ENCODE measurements at places on chromosomes 16 and 17. TPM values are rescaled to one million over a fixed set of nuclear protein-coding genes. Genes with fewer than 3 reads are reported as not detected.

DNA sequence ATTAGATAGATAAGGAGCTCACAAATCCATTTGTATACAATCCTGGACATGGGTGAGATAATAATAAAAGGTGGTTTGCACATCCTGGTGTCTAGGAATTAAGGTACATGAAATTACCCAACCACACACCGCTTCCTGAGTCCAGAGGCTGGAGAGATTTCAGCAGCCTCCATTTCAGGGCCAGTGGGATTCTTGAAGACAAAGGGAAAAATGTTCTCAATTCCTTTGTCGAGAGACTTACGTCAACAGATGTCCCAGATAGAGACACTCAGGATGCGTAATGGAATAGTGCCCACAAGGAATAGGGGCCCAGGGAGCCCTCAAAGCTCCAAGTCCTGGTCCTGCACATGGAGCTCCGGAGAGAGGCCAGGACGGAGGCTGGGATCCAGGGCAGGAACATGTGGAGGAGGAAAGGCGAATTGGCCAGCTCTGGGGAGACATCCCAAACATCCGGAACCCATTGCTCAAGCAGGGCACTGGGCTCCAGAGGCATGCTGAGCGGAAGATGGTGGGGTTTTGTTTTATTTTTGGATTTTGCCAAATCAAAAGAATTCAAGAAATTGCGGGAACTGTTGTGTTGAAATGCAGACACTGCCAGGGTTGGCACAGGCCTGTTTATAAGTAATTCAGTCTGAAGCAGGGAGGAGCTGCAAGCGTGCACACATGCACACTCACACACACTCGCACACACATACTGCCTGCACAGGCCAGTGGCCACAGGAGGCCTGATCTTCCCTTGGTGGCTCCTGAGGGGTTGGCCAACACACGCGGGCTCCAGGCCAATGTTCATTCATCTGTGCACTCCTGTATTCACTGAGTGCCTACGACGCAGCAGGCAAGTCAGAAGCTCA is 97.2 kb downstream of the NOG start:
- no peak for DNase-seq

GRCh38 chr17:19426631-19427030 is 15.6 kb downstream of the RNF112 start:
- no peak for DNase-seq

The TMEM88 gene
- 35.4 TPM for total RNA-seq

- DNase-seq, result no peak
These were observed 70.3 kb upstream of the CA10 start for GRCh38 chr17:52228823-52229222.

The TAT gene
- not detected for total RNA-seq

- DNase-seq, result peak; percentile 2
These were observed 83.5 kb downstream of the RBFOX3 start for GRCh38 chr17:79527306-79527705.

GRCh38 chr17:40264458-40265185 is 23.1 kb upstream of the CDC6 start:
- no peak for DNase-seq

GRCh38 chr17:19727501-19728078 is 11.2 kb upstream of the SLC47A2 start:
- no peak for DNase-seq

DNA sequence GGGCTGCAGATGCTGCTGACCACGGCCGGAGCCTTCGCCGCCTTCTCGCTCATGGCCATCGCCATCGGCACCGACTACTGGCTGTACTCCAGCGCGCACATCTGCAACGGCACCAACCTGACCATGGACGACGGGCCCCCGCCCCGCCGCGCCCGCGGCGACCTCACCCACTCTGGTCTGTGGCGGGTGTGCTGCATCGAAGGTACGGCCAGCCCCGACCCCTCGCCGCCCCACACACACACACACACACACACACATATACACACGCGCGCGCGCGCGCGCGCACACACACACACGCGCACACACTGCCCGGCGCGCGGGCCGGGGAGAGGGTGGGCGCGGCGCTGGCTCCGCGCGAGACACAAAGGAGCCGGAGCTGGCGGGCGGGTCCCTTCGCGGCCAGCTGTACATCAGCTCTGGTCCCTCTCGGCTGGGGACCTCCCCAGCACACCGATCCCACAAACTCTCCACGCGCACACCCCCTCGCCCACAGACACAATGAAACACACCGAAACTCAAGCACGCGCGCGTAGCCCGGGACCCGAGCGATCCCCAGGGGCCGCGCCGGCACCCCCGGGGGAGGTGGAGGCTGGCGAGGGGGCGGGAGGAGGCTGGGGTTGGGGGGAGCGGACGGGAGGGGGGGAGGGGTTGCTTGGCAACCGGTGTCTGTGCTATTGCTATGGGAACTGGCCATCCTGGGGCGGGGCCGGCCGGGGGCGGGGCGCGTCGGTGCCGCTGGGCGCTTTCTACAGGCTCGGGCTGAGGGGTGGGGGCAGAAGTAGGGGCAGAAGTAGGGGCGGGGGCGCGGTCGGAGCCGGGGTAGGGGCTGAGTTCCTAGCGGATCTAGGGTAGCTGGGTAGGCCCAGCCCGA is 658 bp downstream of the CACNG4 start:
- no peak for DNase-seq

- DNase-seq, result no peak
These were observed 95.4 kb downstream of the CPPED1 start for GRCh38 chr16:12708266-12708665.

The KIF2B gene
- not detected for total RNA-seq

DNA sequence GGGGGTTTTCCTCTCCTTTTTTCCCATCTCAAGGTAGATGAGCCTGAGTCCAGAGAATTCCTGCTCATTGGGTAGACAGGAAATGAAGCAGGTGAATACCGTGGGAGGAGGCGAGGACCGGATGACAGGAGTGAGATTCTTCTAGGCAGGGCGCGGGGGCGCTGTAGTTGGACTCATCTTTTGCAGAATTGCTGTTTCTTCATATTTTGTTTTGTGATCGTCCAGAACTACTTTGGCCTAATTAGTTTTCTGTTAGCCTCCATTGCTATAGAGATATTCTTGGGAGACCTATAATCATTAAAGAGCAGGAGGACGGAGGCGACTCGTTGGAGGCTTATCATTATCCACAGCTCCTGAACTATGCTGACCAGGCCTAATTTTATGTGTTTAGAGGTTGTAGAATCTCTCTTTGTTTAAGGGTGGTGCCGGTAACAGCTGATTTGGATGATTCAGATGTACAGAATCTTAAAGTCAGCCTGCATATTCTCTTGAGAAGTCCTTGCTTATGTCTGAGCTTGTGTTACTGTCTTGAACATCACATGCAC is 650 bp downstream of the ATP6V0A1 start:
- DNase-seq, result peak; percentile 77

The CNGB1 gene
- total RNA-seq, result not detected

Data from Right ventricle myocardium inferior (tissue), 1 donor.